ENCODE measurements at places on chromosomes 2 and 18. TPM values are rescaled to one million over a fixed set of nuclear protein-coding genes. Genes with fewer than 3 reads are reported as not detected.

PSMA8 gene
- total RNA-seq: not detected

TEX44 gene
- not detected for total RNA-seq

SERPINB4 gene
- total RNA-seq: not detected

FAP gene
- 12.0 TPM for total RNA-seq

OSBPL1A gene
- 109 TPM for total RNA-seq

ANKRD30BL gene
- not detected for total RNA-seq

MYL1 gene
- total RNA-seq: not detected

DNA sequence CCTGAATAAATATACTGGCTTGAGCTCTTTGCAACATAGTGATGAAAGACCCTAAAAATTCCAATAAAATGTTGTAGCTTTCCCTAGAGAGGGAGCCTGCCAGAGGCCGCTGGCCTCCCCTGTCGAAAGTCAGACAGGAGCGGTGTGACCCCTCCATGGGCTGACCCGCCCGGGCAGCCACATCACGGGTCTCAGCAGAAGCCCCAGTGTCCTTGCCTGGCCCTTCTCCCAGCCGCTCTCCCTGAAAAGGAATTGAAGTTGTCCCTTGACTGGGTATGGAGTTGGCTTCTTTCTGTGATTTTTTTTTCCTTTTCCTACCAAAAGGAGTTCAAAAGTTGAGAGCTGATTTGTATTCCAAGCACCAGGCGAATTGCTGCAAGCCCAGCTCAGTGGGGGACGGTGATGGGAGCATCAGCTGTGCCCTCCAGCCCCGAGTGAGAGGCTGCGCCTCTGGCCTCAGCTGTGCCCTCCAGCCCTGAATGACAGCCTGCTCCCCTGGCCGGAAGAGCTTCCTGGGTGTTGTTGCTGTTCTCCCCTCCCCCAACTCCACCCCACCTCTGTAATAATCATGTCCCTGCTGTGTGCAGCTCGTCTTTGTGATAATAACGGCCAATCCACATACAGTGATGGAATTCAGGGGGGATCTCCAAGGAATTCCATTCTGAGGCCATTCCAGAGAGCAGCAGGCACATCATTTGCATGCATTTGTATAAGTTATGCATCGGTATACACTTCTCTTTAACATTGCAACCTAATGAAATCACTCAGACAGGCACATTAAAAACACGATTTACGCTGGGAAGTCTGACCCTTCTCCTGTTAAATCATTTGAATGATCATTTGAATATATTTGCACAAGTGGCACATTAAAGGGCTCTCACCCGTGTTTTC is 501.0 kb downstream of the EIPR1 start:
- H3K27ac ChIP-seq: no peak overlapping the region
- DNase-seq: no peak
- no peaks in the 10 kb centered on the region for H3K27me3 ChIP-seq

DNA sequence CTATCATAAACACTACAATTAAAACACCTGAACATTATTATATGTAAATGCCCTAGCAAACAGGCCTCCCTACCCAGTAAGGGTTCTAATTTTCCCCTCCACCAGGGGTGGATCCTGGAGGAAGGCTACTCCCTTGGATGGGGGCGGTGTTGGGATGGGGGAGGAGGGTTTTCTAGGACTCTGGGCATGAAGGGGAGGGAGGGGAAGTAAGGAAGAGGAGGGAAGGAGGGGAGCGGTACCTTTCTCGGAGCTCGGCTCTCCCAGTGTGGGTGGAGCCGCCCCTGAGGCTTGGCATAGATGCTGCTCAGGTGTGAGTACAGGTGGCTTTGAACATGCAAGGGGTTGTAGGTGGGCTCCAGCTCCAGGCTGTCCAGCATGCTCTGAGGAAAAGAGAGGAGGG is 5.4 kb downstream of the DOK1 start:
- no peak for DNase-seq
- H3K27me3 ChIP-seq: no peaks in the 10 kb centered on the region
- peak overlapping the region; percentile 50 for H3K27ac ChIP-seq
- H3K4me3 ChIP-seq: no peak overlapping the region
- H3K4me1 ChIP-seq: peaks cover 5% of the 10 kb centered on the region

DNA sequence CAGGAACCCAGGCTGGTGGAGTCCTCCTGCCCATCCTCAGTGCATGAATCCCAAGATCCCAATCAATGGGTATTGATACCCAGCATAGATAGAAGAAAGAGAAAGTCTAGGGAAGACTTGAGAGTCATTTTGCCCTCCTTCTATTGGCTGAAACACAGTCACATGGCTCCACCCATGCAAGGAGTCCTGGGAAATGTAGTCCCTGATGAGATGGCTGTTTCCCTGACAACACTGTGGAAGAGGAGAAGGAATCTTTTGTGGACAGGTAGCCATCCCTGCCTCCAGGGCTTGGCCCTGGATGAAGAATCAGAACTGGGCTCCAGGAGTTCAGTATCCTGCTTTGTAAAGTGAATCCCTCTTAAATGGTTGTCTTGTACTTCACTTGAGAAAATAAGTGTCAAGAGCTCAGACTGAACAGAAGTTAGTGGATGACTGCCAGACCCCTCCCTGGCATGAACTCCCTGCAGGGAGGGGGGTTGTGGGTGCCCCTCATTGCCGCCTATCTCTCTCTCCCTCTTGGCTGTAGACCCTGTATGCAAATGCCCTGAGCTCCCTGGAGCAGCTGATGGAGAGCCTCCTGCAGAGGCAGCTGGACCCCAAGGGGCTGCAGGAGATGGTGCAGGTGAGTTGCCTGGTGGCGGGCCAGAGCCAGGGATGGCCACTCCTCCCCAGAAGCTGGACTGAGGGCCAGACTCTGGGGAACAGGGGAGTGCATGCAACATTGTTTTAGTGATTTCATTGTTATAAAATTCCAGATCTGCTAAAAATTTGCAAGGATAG is 36.1 kb downstream of the MROH2A start:
- no peaks in the 10 kb centered on the region for H3K27me3 ChIP-seq
- no peaks in the 10 kb centered on the region for H3K36me3 ChIP-seq

GRCh38 chr18:39600894-39601293 is 2035.3 kb upstream of the CELF4 start:
- no peaks in the 10 kb centered on the region for H3K27me3 ChIP-seq
- no peak for DNase-seq

GRCh38 chr2:121664086-121664485 is 14.8 kb upstream of the CLASP1 start:
- H3K4me1 ChIP-seq: no peaks in the 10 kb centered on the region
- H3K36me3 ChIP-seq: no peaks in the 10 kb centered on the region
- H3K27me3 ChIP-seq: no peaks in the 10 kb centered on the region
- no peak overlapping the region for H3K4me3 ChIP-seq
- no peak overlapping the region for H3K27ac ChIP-seq

DNA sequence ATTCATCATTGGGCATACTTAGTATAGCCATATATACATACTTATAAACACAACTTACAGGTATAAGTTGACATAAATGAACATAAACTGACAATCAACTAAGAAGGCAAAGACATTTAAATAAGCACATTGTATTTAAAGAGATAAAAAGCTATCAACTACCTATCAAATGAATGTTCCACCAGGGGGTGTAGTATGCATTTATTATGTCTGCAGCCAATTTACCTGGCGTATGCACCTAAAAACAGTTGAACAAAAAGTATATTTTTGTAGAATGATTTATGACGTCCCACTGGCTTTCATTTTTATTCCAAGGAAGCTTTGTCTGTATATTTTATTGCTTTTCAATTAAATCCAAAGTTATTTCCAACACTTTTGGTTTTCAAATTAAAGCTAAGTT is 323.5 kb downstream of the AFF3 start:
- no peak for DNase-seq
- H3K27ac ChIP-seq: no peak overlapping the region
- H3K4me3 ChIP-seq: no peak overlapping the region
- H3K36me3 ChIP-seq: no peaks in the 10 kb centered on the region
- no peaks in the 10 kb centered on the region for H3K27me3 ChIP-seq

GRCh38 chr2:36717603-36718266 is 21.2 kb downstream of the VIT start:
- no peaks in the 10 kb centered on the region for H3K27me3 ChIP-seq
- H3K4me1 ChIP-seq: no peaks in the 10 kb centered on the region
- no peak for DNase-seq
- H3K4me3 ChIP-seq: no peak overlapping the region
- no peaks in the 10 kb centered on the region for H3K36me3 ChIP-seq

- H3K36me3 ChIP-seq: no peaks in the 10 kb centered on the region
- no peaks in the 10 kb centered on the region for H3K27me3 ChIP-seq
Observed at GRCh38 chr2:176024083-176024482, 22.0 kb upstream of the LNPK start.

- no peak overlapping the region for H3K4me3 ChIP-seq
- no peaks in the 10 kb centered on the region for H3K27me3 ChIP-seq
- DNase-seq: no peak
- H3K4me1 ChIP-seq: no peaks in the 10 kb centered on the region
- H3K27ac ChIP-seq: no peak overlapping the region
Observed at GRCh38 chr18:42100911-42101310, 145.9 kb downstream of the PIK3C3 start.

- no peaks in the 10 kb centered on the region for H3K36me3 ChIP-seq
- no peak overlapping the region for H3K27ac ChIP-seq
- no peak for DNase-seq
- no peaks in the 10 kb centered on the region for H3K27me3 ChIP-seq
- no peaks in the 10 kb centered on the region for H3K4me1 ChIP-seq
- H3K4me3 ChIP-seq: no peak overlapping the region
Observed at GRCh38 chr18:76459687-76460350, 35.2 kb downstream of the ZNF516 start.

- H3K4me1 ChIP-seq: no peaks in the 10 kb centered on the region
- no peaks in the 10 kb centered on the region for H3K36me3 ChIP-seq
- peak overlapping the region; percentile 94 for H3K4me3 ChIP-seq
- H3K27me3 ChIP-seq: no peaks in the 10 kb centered on the region
- H3K27ac ChIP-seq: peak overlapping the region; percentile 71
- DNase-seq: no peak
Observed at GRCh38 chr2:32947484-32948143, 861 bp downstream of the LTBP1 start.

DNA sequence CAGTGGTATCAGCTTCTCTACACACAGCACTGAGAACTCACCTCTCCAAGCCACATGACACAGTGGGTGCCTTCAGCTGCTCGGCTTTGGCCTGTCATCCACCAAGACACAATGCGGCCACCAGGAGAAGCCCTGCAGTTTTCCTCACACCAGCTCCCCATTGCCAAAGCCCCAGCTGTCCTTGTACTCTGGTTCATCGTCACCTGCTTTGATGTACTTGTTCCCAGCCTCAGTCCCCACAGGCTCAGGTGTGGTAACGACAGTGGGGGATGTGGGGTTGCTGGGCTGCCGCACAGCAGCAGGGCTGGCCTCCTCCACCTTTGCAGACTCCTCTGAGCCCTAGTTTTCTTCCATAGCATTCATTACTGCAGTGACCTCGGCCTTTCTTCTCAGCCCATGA is 387.3 kb downstream of the MEIS1 start:
- no peak overlapping the region for H3K4me3 ChIP-seq
- DNase-seq: no peak
- no peaks in the 10 kb centered on the region for H3K36me3 ChIP-seq
- H3K27ac ChIP-seq: no peak overlapping the region
- no peaks in the 10 kb centered on the region for H3K27me3 ChIP-seq

DNA sequence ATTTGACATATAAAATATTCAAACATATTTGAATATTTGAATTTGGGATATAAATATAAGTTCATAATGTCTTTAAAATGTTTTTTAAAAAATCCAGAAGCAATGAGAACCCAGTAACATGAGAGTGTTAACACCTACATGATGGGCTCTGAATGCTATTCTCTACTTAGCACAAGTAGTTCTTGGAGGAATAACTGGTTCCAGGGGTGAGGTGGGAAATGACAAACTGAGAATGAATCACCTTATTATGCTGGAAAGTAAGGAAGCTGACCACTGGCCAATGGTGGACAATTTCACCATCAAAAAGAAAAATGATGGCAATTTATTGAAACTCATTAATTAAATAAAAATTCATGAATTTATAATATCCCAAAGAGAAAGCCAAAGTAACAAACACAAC is 79.6 kb upstream of the NABP1 start:
- no peak overlapping the region for H3K4me3 ChIP-seq
- DNase-seq: no peak
- H3K27ac ChIP-seq: no peak overlapping the region

DNA sequence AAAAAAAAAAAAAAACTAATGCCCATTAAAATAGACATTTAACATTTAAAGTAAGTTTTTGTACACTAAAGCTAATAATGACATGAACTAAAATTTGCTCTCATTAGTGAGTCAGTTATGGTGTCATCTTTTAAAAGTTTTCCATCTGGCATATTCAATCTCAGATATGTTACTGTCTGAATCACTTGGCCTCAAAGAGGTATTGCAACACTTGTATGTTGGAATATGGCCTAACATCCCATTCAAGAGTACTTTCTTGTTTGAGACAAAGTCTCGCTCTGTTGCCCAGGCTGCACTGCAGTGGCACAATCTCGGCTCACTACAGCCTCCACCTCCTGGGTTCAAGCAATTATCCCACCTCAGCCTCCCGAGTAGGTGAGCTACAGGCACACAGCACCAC is 169.7 kb downstream of the TMEM163 start:
- H3K4me3 ChIP-seq: no peak overlapping the region
- no peaks in the 10 kb centered on the region for H3K4me1 ChIP-seq
- DNase-seq: no peak
- H3K27ac ChIP-seq: no peak overlapping the region

DNA sequence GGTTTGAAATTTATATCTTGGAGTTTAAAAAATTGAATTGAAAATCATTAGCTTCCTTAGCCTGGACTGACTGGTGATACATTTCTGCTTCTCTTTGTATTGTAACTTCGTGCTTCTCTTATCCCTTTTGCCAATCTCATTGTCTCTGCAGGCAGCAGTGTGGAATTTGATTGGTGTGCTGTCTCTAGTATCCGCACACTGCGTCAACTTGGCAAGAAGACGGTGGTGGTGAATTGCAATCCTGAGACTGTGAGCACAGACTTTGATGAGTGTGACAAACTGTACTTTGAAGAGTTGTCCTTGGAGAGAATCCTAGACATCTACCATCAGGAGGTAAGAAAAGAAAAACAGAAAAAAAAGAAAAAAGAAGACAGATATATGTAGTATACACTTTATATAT is 85.9 kb downstream of the CPS1 start:
- no peak overlapping the region for H3K4me3 ChIP-seq
- no peaks in the 10 kb centered on the region for H3K27me3 ChIP-seq
- H3K27ac ChIP-seq: no peak overlapping the region
- H3K36me3 ChIP-seq: no peaks in the 10 kb centered on the region
- DNase-seq: no peak
- no peaks in the 10 kb centered on the region for H3K4me1 ChIP-seq

GRCh38 chr2:23618794-23619530 is 234.0 kb downstream of the KLHL29 start:
- no peak for DNase-seq
- no peaks in the 10 kb centered on the region for H3K27me3 ChIP-seq
- H3K4me1 ChIP-seq: no peaks in the 10 kb centered on the region

All from tibial nerve (tissue), 4 donors.